CD4-positive, alpha-beta T cell (primary cell): ENCODE measurements at places on chromosomes 13 and 19.

DNA sequence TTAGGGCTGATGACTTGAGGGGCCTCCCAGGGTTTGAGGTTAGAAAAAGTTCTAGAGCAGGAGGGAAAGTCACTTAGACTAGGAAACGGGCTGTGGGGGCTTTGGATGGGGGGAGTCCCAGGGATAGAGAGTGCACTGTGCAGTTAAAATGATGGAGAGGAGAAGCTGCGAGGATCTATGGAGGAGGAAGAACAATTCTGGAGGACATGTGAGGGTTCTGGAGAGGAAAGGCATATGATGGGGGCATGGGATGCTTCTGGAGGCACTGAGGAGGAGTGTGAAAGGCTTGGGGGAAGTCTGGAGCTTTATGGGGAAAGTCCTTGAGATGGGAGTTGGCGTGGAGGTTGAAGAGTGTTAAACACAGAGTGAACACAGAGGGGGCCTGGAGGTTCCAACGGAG, 2.2 kb downstream of the KCNC3 start:
- no peak for DNase-seq

DNA sequence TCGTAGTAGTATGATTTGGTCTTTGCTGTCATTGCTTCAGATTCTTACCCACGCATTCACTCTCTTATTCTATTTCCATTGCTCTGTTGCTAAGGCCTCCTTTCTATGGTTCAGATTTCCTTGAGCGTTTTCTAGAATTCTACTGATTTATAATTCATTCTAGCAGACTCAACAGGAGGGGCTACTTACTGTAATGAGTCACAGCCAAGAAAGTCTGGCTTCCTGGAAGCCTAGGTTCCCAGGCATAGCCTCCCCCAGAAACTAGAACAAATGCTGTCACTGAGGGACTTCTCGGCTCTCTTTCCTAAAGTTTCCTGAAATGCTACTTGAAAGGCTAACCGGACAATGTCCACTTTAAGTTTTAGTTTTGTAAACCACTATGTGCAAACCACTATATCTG, 47.7 kb upstream of the SPATA13 start:
- no peak for DNase-seq

GRCh38 chr19:5921516-5922160, 7.6 kb downstream of the CAPS start:
- no peak for DNase-seq

GRCh38 chr19:14818588-14818987, 16.4 kb downstream of the OR7A5 start:
- DNase-seq: no peak

DNA sequence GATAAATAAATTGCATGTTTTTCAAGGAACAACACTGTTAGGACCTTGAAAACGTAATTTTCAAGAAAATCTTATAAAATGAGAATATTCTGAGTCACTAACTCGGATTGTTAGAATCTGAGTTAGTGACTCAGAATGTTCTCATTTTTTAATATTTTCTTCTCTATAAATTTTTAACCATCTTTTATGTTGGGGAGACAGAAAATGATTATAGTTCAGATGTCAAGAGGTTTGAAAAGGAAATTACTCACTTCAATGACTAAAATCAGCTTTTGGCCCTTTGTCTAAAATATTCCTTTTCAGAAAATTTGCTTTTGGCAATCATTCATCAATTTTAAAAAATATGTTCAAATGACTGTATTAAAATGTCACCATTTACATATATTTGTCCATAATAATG, 264.2 kb upstream of the EDNRB start:
- no peak for DNase-seq
